ENCODE measurements at places on chromosomes 5 and 9.
A peak's percentile ranks its signal among the peaks of the same experiment; 100 is the strongest.

GRCh38 chr5:17395106-17395880 is 102.7 kb upstream of the TAF11L2 start:
- DNase-seq, result no peak

DNA sequence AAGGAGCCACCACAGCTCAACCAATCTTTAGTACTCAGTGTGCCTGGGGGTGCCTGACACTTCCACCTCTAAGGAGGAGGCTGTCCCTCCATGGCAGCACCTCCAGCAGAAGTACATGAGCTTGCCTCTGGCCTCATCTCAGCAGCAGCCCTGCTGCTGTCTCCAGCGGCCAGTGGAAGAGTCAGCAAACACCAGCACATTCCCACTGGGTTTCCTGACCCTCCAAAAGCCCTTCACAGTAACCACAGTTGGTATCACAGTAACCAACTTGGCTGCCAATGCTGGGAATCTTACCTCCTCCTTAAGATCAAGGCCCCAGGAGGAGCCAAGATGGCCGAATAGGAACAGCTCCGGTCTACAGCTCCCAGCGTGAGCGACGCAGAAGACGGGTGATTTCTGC is 29.4 kb downstream of the FSTL4 start:
- DNase-seq, result no peak

DNA sequence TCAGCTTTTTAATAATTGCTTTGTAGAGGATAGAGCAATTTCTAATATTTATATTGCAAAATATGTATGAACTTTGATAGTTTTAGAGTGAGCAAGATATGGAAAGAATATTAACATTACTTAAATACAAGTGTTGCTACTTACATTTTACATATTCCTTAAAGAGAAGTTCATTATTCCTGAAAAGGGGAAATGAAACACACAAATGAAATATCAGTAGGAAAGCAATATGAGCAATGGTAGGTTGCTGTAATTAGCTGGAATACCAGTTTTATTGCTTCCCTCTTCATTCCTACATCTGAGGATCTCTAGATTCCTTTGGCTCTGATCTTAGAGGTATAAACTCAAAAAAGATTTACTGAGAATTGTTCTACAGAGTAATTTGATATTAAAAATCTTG is 414.1 kb downstream of the FAM170A start:
- no peak for DNase-seq

DNA sequence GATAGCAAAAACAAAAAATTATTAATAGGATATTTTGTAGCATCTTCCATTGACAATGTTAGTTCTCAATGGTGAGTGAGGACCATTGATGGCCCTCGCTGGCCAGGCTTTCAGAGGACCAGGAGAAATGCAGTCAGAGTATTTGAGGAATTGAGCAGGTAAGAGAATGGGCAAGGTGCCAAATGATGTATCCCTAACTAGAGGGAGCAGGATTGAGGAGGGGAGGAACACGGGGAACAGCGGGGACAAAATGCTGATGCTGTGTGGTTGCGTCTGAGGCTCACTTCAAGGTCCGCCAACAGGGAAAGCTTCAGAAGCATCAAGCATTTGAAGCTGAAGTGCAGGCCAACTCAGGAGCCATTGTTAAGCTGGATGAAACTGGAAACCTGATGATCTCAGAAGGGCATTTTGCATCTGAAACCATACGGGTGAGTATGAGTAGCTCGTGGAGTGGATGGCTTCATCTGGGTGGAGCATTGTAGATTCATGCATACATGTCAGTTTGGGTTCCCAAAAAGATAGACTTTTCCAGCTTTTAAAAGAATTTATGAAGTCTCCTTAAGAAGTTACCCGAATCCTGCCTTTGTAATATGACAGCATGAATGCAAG is 16.2 kb downstream of the SPTAN1 start:
- DNase-seq, result no peak

- DNase-seq, result no peak
These were observed 31.1 kb downstream of the DYNC2I2 start for GRCh38 chr9:128625391-128626146.

- no peak for DNase-seq
These were observed 40.3 kb upstream of the XPA start for GRCh38 chr9:97737429-97737828.

- no peak for DNase-seq
These were observed 196.6 kb downstream of the MSX2 start for GRCh38 chr5:174920906-174921550.

GRCh38 chr5:159891371-159891770 is 24.9 kb upstream of the ADRA1B start:
- no peak for DNase-seq

DNA sequence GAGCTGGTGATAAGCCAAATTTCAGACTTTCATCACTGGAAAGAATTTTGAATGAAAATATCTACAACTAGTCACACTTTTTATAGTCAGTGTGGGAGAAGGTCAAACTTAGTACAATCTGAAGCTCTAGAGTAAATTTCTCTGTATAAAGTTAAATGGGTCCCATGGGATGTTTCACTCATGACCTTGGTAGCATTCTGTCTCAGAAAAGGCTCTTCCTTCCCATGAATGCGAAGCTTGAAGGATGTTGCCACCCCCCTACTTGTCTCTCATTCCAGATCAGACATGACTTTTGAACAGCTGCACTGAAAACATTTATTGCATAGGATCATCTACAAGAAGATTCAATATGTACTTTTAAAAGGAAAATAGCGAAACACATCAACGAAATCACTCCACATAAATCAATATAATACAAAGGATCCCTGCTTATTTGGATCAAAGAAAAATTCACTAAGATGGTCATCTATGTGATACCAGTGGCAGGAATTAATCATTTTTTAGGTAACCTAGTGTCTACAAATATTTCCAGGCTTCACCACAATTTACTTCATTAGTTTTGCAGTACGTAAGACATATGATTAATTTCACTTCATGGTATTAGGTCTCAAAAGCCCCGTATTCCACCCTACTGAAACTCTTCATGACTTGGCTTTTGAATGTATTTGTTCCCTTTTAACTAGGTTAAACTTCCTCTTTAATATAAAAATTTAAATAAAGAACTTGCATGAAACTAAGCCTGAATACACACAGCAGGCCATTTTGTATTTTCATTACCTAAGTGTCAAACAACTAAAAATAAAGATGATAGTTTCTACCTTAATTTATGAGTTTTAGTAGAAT is 4.4 kb downstream of the ST8SIA4 start:
- no peak for DNase-seq

- no peak for DNase-seq
These were observed 157.5 kb upstream of the MAST4 start for GRCh38 chr5:66438696-66439095.

DNA sequence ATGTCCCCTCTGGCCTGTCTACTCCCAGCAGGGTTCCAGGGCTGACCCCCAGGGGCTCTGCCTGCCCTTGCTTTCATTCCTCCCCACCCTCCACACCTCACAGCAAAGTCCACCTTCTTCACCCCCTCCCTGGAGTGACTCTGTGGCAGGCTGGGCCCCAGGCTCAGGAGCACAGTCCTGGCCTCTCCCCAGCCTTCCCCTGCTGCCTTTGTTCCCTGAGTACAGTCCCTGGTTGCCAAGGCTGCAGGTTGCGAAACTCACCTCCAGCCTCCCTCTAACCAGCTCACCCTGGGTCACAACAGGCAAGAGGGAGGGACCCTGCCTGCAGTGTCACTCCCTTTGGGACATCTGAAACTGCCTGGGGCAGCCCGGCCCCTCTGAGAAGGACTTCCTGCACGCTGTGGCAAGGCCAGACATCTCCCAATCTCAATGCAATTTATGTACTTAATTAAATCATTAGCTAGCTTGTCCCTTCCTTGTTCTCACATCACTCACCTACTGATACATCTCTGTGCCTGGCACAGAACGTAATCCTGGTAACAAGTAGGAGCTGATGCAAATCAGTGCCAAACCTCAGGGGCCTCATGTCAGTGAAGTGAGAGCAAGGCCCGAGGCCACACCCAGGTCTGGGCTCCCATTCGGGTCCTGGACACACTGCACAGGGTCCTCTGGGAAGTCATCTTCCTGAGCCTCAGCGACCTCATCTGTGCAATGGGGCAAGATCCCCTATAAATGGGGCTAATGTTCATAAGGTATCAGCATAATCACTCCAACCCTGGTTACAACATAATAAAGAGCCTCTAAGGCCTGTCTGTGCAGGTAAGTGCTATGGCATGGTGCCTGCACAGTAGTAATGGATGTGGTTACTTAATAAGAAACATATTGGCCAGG is 27.3 kb upstream of the TRIM14 start:
- DNase-seq, result no peak

GRCh38 chr5:139543423-139543991 is 17.6 kb upstream of the UBE2D2 start:
- DNase-seq, result peak; percentile 69

DNA sequence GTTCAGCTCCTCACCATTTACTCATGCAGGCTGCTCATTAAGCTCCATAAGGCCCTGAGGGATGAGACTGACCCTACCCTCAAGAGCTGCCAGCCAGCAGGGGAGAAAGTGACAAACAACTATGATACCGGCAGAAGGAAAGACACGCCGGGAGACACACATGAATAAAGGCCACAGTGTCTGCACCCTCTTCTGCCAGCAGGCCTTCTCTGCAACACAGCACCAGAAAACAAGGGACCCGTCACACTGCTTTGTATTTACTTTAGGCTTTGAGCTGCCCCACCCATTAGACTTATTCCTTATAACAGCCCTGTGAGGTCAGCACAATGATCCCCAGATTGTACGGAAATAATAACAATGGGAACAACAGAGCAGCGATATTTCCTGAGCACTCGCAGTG is 7.2 kb downstream of the GABBR2 start:
- DNase-seq, result no peak

- peak; percentile 21 for DNase-seq
These were observed at the start of gene WNK2 for GRCh38 chr9:93183663-93184431. Gene WNK2, plus strand, starts transcription at chr9:93184139. Its CDS starts 791 bp downstream, at chr9:93184930.

GRCh38 chr9:109477258-109478050 is 20.7 kb downstream of the PTPN3 start:
- no peak for DNase-seq

- no peak for DNase-seq
These were observed 33.0 kb upstream of the SPINK14 start for GRCh38 chr5:148135091-148136048.

GRCh38 chr9:108186642-108187395 is 669.0 kb downstream of the ACTL7B start:
- DNase-seq, result no peak

DNA sequence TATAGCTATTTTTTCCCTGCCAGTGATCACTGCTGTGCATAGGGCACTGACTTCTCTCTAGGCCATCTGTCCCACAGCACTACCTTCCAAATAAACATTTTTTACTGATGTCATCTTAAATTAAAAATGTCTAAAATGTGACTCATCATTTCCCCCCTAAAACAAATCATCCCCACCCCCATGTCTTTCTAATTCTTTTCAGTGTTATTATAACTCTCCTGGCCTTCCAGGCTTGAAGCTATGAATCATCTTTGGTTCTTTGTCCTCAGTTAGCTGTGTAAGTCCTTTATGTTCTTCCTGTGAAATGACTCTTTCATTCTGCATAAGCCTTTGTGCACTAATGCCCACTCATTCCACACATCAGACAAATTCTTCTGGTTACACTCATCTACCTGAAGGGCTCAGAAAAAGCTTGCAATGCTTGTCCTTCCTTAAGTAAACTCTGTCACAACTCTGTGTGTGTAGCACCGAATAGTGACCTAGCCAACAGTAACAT is 78.1 kb downstream of the CFAP95 start:
- no peak for DNase-seq

DNA sequence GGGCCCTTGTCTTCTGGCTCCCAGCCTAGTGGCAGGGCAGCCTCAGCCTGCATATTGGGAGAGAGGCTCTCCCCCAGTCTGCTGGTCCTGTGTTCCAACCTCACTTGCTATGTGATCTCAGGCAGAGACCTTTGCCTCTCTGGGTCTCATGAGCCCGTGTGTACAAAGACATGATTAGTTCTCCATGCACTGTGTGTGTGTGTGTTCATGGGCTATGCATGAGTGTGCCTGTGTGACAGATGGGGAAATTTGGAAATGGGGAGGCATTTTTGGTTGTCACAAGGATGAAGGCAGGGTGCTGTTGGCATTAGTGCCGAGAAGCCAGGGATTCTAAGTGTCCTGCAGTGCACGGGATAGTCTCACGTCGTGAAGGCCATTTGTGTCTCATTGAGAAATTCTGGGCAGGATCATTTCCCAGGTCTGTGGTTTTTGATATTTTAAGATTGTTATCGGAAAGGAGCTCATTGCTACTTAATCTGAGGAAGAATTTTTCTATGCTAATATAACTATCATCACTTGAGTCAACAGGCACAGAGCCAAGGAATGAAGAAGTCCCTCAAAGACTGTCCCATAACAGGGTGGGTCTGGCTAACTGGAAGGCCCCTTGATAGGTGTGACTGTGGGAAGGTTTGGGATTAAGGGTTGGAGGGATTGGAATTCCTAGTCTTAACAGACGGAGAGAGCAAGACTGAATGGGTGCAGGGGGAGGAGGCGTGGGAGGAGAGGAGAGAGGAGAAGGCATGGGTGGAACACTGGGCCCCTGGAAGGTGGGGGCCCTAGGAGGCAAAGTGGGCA is 168.5 kb downstream of the RGS3 start:
- no peak for DNase-seq

- no peak for DNase-seq
These were observed 43.4 kb upstream of the TMC1 start for GRCh38 chr9:72477930-72478518.

- no peak for DNase-seq
These were observed 21.1 kb downstream of the AQP7 start for GRCh38 chr9:33381231-33381791.

DNA sequence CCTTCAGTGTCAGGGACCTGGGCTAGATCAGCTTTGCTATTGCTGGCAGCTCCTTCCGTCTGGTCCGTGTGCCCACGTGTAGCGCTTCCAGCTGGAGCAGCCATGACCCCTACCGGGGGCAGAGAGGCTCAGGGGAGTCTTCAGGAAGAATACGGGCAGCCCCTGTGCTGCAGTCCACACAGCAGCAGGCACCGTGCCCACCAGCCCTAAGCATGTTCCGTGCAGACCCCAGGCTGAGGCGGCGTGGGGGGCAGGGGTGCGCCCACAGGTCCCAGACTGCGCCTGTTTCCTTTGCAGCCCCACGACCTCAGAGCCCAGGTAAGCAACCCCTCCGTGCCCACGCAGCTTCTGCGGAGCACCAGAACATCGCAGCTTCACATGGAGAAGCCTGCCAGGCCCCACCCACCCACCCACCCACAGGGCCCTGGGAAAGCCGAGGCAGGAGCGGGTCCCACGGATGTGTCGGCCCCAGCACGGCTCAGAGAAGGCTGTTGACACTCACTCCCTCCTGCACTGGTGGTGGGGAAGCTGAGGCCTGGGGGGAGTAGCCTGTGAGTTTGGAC is 83.1 kb downstream of the KCNT1 start:
- no peak for DNase-seq

- DNase-seq, result no peak
These were observed 496 bp downstream of the MAPK9 start for GRCh38 chr5:180291234-180291940.

DNA sequence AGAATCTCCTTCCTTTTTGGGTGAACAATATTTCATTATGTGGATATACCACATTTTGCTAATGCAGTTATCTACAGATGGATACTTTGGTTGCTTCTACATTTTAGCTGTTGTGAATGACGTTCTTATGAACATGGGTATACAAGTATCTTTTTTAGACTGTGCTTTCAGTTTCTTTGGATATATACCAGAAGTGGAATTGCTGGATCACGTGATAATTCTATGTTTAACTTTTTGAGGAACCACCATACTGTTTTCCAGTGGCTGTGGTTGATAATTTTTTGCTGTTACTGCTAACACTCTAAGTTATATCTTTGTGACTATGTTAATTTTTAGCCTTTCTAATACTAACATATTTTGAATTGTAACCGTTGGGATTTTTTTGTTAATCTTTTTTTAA is 12.5 kb downstream of the WDR70 start:
- DNase-seq, result no peak
